ENCODE measurements at places on chromosomes 11 and 22. TPM values are rescaled to one million over a fixed set of nuclear protein-coding genes. Genes with fewer than 3 reads are reported as not detected.

- no peak for ATAC-seq
Measured at GRCh38 chr11:129595038-129595962, 219.7 kb downstream of the BARX2 start.

DNA sequence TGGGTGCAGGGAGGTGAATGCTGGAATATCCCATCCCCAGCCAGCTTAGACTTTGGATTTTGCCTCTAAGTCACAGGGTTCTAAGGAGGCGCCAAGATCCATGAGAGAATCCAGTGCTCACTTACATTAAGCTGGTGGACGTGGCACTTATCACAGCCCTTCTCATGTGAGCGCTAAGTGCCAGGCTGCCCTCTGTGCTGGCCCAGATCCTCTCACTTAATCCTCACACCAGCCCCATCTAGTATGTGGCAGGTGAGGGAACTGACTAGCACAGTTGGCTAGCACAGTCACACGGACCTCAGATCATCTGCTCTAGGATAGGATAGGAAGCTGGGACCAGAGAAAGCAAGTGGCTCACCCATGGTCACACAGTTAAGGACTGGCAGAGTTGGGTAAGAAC lies 3.6 kb downstream of the HMOX1 start:
- no peak for ATAC-seq

DNA sequence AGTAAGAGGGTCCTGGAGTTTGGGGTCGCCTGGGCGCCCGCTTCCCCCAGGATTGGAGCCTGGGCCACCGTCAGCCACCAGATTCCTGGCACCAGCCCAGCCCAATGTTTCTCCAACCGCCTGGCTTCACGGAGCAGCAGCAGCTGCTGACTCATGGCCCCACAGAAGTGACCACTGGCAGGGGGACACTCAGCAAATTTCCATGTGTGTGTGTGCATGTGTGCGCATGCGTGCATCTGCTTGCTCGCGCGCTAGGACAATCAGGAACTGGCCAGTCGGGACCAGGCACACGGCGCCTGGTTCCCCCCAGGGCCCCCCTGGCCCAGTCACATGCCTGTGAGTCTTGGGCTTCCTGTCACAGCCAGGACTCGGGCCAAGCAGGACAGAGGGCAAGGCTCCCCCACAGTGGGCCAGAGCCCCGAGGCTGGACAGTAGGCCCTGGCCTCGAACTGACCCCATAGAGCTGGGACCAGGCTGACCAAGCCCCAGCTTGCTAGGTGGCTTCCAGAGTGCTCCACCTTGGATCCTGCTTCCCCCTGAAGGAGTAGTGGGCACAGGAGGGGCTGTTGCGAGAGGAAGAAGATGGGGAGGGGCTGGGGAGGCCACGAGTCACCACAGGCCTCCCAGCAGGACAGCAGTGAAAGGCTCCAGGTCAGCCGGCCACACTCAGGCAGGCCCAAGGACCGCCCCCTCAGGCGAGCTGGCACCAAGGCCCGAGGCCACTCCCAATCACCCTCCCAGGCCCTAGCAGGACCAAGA lies 3.2 kb downstream of the CTSD start:
- no peak for ATAC-seq

DNA sequence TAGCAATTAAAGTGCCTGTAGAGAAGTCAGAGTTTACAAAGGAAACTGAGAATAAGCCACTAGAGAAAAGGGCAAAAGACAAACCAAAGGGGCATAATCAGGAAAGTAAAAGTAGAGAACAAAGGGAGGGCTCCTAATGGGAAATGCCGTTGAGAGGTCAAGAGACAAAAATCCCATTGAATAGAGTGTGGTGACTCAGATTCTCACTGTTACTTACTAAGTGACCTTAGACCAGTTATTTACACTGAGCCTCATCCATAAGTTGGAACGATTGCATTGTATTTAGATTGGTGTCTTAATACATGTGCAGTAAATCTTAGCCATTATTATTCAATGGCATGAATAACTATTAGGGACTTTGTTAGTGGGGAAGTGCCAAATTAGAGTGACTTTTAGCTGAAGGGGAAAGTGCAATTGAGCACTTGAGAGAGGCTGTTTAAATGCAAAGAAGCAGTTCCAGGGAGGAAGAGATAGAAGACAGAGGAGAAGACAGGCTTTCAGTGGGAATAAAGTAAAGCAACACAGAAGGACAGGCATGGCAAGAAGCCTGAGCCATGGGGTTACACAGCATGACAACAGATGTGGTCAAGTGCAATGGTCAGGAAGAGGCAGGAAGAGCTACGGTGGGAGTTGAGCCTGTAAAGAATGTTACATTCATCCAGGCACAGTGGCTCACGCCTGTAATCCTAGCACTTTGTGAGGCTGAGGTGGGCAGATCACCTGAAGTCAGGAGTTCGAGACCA lies 82.6 kb downstream of the UBASH3B start:
- ATAC-seq = no peak

- no peak for ATAC-seq
Measured at GRCh38 chr11:122107566-122107965, 8.4 kb downstream of the BLID start.

MMP1 gene
- not detected for total RNA-seq

Measured in activated T-helper 17 cell treated with anti-CD3 and anti-CD28 coated beads, Interleukin-2, amount 50 U/mL, for 72 hours (primary cell).